Progenitor cell of endocrine pancreas (in vitro differentiated cells): ENCODE measurements at places on chromosomes 16 and 17. TPM values are rescaled to one million over a fixed set of nuclear protein-coding genes. Genes with fewer than 3 reads are reported as not detected.
A peak's percentile ranks its signal among the peaks of the same experiment; 100 is the strongest.

DNA sequence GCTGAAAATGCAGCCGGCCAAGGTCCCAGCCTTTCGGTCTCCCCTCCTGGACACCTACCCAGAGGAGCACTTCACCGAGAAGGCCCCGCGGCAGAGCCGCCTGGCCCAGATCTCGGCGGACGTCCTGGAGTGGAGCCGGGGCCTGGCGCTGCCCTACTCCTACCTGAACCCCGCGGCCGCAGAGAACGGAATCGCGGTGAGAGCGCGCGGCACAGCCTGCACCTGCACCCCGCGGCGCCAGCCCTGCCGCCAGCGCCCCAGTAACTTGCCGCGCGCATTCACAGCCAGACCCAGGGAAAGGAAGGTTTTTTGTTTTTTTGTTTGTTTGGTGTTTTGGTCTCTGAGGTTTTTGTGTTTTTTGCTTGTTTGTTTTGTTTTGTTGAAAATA is 15.2 kb downstream of the ALOX12B start:
- H3K27ac ChIP-seq = no peak overlapping the region
- peaks cover 15% of the 10 kb centered on the region for H3K4me1 ChIP-seq
- peak overlapping the region; percentile 9 for H3K4me3 ChIP-seq
- no peak for DNase-seq
- peaks cover 97% of the 10 kb centered on the region for H3K27me3 ChIP-seq
- H3K36me3 ChIP-seq = no peaks in the 10 kb centered on the region

DNA sequence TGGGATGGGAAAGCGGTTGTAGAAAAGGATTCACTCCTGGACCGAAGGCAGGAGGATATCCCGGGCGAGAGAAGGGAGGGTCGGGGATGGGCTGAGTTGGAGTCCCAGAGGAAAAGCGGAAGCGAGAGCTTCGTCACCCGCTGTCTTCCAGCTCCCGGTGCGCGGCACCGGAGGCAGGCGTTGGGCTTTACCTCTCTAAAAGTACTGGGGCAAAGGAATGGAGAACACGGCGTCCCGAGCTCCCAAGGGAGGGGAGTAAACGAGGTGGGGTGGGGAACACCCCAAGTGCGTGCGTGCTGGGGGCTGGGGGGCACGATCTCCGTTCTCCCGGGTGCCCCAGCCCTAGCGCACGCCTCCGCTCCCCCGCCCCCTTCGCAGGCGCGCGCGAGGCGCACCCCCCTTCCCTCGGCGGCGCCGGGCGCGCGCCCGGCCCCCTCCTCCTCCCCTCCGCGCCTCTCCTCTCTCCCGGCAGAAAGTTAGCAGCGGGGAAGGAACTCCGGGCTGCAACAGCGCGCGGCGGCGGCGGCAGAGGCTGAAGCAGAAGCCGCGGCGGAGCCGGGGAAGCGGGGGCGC is at the start of gene HS3ST4:
Gene HS3ST4 (plus strand): TSS at position 441 of the 573 bp plus-strand sequence.
- DNase-seq = peak; percentile 37
- peak within 1 kb of the TSS; percentile 33 for H3K27ac ChIP-seq
- H3K27me3 ChIP-seq = peaks cover 87% of the 10 kb centered on the region
- peak within 1 kb of the TSS; percentile 79 for H3K4me3 ChIP-seq

DNA sequence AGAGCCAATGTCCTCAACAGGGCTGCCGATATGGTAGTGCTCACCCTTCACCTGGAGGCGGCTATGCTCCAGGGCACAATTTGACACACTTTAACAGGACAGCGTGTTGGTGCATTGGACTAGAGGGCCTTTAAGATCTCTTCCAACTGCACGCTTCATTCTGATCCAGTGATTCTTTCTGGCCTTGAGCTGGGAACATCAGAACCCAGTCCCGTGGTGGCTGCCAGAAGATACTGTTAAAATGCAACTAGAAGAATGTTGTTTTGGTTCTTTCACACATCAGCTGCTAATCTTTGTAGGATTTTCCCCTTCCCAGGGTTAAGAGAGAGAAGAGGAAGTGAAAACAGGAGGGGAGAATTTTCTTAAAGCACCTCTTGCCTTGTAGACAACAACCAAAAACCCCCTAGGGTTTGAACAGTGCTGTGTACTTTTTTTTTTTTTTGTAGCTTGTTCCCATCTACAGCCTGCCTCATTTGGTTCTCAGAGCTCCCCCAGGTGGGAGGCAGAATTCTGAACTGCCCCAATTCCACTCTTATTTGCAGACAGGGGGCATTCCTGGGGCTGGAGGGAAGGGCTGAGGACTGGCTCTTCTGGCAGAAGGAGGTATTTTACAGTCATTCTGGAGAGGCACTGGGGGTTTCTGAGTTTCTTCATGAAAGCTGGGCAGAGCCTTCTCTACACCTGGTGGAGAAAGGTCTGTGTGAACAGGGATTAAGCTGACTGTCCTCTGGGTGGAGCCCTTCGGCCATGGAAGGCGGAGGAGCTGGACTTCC is 32.4 kb downstream of the SMARCE1 start:
- H3K4me1 ChIP-seq = peaks cover 6% of the 10 kb centered on the region
- no peak overlapping the region for H3K4me3 ChIP-seq
- no peak overlapping the region for H3K27ac ChIP-seq
- no peaks in the 10 kb centered on the region for H3K36me3 ChIP-seq
- DNase-seq = peak; percentile 43

TBC1D3G gene
- total RNA-seq = not detected in 2 replicates

BCAR1 gene
- 74.8 and 75.1 TPM in 2 replicates for total RNA-seq
